ENCODE measurements at places on chromosomes 7 and 10.

DNA sequence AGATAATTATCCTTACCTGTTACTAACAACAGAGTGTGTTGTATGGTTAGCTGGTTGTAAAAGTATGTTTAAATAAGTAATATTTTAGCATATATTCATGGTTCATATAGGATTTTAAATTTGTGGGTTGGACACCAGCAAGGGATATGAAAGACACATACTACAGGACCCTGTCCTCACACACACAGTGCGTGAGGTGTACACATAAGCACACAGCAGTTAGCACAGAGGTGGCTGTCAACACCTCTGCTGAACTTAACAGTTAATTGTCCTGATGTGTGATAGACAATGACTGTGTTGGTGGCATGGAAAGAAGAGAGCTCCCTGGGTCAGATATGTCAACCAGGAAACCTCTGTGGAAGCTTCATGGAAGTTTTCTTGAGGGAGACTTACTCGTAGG, 23.3 kb upstream of the NUP42 start:
- DNase-seq = no peak

GRCh38 chr7:92647652-92648051, 57.5 kb upstream of the FAM133B start:
- DNase-seq = no peak

DNA sequence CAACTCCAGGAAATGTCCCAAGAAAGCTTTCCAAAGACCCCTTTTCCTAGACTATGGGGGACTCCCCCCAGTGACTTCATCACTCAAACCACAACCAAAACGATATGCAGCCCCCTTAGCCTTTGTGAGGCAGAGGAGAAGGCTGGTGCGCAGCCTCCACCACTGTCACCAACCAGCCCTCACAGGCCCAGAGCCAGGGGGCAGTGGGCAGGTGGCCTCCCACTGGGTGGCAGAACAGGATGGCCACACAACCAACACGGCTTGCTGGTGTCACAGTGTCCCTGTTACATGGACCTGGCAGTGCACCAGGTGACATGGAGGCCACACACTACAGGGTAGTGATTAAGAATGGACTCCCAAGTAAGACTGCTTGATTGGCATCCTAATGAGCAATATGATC, 172.0 kb downstream of the PLXNA4 start:
- DNase-seq = no peak

DNA sequence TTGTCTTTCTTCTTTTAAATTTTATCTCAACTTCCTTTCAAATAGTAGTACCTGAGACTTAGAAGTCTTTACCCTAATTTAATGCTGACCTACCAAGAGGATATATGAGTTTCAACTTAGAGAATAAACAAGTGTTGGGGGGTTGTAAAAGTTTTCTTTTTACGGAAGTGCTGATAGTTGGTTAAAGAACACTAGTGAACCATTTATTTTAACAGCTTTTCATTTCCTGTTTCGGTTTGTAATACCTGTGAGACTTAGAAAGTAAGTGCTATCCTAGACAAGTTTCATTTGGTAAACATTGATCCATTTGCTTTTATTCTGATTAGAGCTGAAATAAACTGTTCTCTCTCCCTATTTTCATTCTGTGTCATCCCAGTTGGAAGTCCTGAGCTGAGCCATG, 683.1 kb upstream of the SORCS1 start:
- DNase-seq = no peak

DNA sequence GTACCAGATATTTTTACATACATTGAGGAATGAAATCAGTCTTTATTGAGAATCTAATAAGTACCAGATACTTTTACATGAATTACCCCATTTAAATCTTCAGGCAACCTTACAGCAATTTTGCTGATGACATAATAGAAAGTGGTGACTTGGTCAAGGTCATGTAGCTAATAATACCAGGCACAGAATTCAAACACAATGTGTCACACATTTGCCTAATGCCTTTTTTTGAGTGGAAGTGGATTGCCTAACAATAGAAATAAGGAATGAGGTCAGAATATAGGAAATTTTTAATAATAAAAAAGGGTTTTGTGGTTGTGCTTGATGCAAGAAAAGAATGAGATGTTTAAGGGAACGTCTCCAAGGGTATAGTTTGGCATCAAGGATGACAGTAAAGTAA, 466.6 kb upstream of the IGFBP3 start:
- peak; percentile 79 for DNase-seq

DNA sequence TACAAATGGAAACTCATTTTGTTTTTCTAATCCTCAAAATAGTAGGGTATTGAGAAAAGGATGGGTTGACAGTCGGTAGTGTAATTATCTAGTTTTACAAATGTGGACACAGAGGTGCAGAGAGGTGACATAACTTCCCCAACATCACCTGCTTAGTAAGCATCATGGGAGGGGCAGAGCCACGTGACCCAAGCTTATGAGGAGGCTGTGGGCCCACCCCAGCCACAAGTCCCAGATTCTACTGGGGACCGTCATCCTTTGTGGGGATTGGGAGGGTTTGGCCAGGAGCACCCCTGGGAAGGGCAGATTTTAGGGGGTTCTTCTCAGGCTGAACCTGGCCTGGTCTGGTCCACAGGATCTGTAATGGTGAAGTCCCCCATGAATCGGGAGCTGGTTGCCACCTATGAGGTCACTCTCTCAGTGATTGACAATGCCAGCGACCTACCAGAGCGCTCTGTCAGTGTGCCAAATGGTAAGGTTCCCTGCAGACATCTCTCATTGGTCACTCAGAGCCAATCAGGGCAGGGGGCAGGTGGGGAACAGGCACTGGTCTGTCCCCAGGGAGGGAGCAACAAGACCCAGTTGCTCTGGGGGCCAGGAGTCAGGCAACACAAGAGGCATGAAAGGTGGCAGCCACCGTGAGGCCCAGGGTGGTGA, 23.6 kb upstream of the VSIR start:
- DNase-seq = no peak

GRCh38 chr7:150435390-150436073, 14.9 kb upstream of the GIMAP8 start:
- no peak for DNase-seq

- peak; percentile 4 for DNase-seq
Observed at GRCh38 chr10:71161425-71161824, 50.9 kb upstream of the UNC5B start.

GRCh38 chr10:58384095-58384494, 1.1 kb upstream of the TFAM start:
- no peak for DNase-seq

DNA sequence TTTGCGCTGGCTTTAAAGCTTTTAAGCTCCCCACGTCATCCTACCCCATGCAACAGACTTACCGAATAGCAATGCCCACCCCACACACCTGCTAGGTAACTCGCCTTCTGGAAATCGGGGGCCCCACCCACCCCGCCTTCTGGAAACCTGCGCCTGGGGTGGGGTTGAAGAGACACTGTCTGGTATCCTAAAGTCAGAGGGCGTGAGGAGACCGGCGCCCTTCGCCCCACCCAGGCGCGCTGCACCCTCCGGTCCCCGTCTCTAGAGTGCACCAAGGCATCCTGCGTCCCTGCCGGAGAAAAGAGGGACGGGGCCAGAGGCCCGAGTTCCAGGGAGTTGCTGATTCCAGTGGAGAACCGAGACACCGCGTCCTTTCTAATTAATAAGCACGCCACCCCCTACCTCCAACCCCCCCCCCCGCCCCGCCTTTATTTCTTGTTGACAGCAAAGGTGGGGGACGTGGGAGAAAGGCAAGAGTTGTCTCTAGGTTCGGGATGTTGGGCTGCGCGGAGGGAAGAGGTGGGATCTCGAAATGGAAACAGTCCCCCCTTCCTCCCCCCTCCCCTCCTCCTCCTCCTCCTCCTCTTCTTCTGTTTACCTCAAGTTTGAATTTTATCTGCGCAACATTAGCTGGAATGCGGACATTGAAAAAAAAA, 220.9 kb upstream of the MKLN1 start:
- peak; percentile 71 for DNase-seq

GRCh38 chr10:3401491-3401938, 228.9 kb upstream of the PITRM1 start:
- DNase-seq = peak; percentile 44

DNA sequence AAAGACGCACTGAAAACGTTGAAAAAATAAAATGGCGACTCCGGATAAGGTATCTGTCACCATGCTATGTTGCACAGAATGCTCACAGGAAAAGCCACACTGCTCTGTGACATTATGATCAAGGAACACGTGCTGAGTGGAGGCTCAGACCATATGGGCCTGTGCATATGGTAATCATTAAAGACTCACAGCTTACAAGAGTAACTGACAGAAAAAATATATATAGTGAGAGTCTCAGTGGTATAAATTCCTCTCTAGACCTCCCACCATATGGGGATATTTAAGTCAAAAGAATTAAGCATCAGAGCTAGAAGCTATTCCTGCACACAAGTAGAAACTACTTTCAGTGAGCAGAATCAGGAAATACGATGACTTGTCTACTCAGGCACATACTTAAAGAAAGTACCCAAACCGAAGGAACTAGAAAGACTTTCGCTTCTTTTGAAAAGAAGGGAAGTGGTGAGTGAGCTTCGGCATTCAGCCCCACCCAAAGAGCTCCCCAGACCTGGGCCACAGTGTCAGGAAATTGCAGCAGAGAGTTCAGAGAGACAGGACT, 65.1 kb upstream of the MPP7 start:
- DNase-seq = peak; percentile 3

GRCh38 chr10:82914655-82915136, 1039.7 kb downstream of the NRG3 start:
- DNase-seq = no peak

DNA sequence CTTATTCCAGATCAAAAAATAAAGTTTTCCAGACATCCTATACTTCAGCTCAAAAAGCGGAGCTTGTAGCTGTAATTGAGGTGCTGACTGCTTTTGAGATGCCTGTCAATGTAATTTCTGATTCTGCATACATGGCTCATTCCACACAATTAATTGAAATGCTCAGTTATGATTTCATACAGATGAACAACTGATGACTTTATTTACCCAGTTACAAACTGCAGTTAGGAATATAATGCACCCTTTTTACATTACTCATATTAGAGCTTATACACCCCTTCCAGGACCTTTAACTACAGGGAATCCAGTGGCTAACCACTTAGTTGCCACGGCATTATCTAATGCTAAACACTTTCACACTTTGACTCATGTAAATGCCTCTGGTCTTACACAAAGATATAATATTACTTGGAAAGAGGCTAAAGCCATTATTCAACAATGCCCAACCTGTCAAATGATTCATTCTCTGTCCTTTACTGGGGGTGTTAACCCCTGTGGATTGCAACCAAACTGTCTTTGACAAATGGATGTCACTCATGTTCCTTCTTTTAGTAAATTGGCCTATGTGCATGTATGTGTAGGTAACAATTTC, 147.3 kb downstream of the ZNF33B start:
- no peak for DNase-seq

DNA sequence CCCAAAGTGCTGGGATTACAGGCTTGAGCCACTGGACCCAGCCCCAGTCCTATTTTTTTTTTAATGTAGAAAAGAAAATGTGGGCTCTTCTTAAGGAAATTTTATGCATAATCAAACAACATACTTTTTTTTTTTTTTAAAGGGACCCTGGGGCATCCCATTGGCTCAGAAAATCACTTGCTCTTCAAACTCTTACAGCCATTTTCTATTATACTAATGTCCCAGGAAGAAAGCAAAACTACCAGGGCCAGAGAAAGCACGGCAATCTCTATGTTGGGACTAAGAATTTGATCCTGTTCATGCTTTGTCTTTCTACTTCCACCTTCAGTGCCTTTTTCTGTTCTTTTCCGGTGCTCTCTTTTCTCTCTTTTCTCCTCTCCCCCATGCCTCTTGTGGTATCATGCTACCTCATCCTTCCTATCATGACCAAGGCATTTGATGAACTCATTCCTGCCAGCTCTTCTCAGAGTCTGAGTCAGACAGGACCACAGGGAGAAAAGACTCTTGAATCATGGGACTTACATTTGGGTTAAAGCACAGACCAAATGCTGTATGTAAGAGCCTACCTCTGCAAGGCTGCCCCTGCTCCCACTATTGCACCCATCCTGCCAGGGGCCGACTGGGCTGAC, 76.4 kb upstream of the CCNY start:
- peak; percentile 97 for DNase-seq

DNA sequence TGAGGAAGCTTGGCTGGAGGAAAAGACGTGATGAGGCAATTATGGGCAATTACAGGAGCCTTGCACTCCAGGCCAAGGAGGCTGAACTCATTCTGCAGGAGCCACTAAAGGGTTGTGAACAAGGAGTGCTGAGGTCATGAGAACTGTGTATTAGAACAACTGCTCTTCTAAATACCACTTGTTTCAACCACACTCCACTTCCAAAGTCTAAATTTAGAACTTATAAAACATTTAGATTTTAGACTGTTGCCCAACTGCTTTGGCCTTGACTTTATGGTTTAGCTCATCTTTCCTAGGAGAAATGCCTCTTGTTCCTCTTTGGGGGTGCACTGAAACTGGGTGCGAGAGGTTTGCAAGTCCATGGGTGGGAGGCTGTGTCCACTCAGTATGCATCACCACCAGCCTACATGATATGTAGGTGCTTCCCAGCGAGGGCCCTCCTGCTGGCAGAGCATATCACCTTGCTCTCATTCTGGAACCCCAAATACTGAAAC, 199.7 kb upstream of the AOAH start:
- DNase-seq = no peak

GRCh38 chr10:520402-520787, 169.1 kb downstream of the DIP2C start:
- DNase-seq = peak; percentile 60

- peak; percentile 46 for DNase-seq
Observed at GRCh38 chr7:92135052-92135889, 994 bp upstream of the CYP51A1 start.

DNA sequence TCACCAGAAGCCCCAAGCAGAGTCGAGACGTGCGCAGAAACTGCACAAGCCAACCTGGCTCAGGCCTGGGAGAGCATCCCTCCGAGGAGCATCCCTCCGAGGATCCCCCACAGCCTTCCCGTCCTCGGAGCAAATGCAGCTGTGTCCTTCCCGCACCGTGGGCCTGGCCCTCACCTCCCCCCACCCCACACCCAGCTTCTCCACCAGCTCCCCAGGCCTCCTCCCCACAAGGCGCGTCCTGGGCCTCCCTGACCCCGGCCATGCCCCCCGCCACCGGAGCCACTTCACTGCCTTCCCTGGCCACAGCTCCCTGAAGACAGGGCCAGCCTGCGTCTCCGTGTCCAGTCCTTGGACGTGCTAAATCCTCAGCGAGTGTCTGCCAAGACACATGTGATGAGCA, 60.6 kb downstream of the PTPRN2 start:
- DNase-seq = no peak

- DNase-seq = no peak
Observed at GRCh38 chr7:18407385-18407784, 88.2 kb upstream of the HDAC9 start.

DNA sequence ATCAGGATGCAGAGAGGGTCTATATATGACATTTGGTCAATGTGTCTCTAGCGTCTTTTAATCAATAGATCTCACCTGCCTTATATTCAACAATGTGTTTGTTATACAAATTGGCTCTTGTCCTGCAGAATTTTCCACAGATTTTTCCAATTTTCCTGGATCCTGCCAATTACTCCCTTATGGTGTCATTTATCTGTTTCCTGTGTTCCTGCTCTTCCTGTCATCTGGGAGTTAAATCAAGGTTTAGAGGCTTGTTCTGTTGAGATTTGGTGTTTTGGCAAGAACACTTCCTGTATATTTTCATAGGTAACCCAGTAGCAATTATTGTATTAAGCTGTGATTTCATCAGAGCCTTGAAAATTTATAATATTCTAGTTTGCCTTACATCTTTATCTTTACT, 8.8 kb upstream of the C10orf71 start:
- no peak for DNase-seq

- no peak for DNase-seq
Observed at GRCh38 chr7:40490603-40490924, 355.8 kb downstream of the SUGCT start.

- no peak for DNase-seq
Observed at GRCh38 chr7:7895004-7895650, 73.5 kb upstream of the GLCCI1 start.

- peak; percentile 72 for DNase-seq
Observed at GRCh38 chr7:34165927-34166550, 260.7 kb downstream of the BMPER start.

Measured in fibroblast of mammary gland (primary cell).